ENCODE measurements at places on chromosomes 7 and 10.

DNA sequence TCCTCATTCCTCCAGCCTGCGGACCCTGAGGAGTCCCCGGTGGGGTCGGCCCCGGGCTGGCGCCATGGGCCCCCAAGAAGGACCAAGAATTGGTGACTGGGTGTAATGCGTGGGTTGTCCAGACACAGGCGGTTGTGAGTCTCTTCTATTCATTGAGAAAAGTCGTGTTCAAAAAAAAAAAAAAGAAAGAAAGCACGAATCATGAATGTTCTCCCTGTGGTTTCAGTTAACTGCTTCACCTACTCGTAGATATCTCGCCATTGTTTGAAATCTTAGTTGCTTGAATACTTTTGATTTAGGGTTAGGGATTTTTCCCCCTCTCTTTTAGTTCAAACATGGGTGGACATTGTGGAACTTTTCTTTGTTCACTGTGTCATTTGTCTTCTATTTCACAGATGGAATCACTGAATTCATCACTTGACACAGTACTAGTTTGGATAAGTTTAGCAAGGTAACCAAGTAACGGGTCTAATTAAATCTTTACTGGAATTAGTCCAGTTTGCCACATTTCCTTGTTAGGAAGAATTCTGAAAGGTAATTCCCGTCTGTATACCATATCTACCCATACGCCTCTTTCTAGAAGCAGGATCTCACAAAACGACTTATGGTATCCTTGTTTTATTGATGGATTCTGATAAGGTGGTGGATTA lies 775 bp downstream of the STARD3NL start:
- no peak for DNase-seq

DNA sequence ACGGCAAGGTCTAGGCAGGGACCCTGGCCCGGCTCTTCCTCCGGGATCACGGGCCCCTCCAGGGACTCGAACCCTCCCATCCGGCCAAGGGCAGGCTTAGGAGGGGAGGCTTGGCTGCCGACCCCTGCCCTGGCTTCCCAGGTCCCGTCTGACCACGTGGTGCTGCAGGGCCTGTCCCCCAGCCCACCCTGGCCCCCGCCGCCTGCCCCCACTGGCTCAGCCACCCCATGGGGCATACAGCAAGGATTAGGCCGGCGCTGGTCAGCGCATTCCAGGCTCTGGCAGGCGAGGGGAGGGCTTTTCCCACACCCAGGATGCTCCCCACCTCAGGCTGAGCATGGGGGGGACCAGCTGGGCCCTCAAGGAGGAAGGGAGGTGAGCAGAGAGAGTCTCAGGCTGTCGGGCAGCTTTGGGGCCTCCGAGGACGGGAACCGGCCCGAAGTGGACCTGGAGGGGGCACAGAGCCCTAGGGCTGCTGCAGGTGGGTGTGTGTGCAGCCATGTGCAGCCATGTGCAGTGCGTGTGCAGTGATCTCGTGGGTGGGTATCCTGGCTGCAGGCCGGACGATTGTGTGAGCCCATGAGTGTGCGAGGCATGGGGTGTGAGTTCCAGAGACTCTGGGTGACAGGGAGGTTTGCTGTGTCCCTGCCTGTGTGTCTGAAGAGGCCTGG lies 713 bp upstream of the GRIFIN start:
- DNase-seq = no peak

- no peak for DNase-seq
Observed at GRCh38 chr10:129626796-129627435, 159.9 kb downstream of the MGMT start.

- no peak for DNase-seq
Observed at GRCh38 chr7:114402876-114403635, 11.6 kb upstream of the FOXP2 start.

DNA sequence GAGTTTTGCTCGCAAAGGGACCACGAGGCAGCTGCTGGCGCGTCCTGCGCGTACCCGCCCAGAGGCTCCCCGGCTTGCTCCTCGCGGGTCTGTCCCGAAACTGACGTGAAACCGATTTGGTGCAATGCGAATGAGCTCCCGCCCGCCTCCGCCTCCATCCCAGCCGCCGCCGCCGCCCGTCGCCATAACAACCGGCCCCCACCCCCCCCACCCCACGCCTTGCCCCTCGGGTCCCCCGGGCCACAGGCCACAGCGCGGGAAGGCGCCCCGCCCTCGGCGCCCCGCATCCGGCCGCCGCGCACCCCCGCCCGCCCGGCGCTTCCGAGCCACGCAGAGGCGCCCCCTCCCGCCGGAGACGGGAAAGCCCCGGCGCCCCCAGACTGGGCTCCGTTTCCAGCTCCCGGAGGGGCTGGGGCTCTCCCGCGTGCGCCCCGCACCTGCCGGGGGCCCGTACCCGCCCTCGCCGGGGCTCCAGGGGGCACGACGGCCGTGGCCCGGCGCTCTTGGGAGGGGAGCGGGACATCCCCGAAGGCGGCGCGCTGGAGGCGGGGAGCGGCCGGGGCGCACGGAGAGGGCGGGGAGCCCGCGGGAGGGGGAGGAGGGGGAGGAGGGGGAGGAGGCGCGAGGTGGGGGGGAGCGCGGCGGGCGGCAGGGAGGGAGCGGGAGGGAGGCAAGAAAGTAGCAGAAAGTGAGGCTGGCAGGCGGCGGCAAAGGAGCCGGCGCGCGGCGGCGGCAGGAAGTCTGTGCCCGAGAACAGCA lies at the start of gene CAMK1D:
TSS of gene CAMK1D (plus strand) at position 678 of the 759 bp plus-strand sequence.
- peak; percentile 84 for DNase-seq
